ENCODE measurements at places on chromosomes 1 and 21.

GRCh38 chr1:223144914-223145313 lies 1.9 kb upstream of the TLR5 start:
- DNase-seq: no peak

DNA sequence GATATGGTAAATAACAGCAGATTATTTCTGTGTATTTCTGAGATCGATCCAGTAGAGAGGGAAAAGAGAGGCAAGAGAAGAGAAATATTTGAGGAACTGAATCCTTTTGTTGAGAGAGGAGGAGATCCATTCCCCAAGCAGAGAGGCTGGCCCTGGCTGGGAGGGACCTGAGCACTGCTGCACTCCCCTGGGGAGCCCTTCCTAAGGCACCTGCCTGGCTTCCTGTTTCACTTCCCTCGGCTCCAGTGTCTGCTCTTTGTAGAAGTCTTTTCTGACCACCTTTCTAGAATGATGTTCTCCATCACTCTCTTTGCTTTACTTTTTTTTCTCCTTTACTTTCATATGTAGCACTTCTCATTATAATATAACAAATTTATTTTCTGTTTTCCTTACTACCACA lies 42.3 kb upstream of the SLC6A9 start:
- DNase-seq: no peak

GRCh38 chr1:55337801-55338447 lies 122.8 kb upstream of the USP24 start:
- DNase-seq: no peak

DNA sequence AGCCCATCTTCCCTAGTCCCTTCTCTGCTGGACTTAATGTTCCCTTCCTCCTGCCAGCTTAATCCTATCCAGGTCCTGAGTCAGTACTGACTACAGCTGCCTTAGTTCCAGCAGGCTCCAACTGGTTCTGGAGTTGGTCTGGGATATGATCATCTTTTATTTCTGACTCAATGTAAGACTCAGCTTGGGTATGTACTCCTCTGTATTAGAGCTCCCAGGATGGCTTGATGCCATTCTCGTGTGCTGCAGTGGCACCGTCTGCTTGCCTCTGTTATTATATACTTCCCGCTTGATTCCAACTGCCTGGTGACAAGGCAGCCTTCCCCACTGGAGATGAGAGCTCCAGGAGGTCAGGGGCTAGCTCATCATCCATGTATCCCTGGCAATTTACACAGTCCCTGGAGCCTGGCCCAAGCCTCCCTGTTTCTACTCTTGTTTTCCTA lies 164.4 kb upstream of the DPT start:
- peak; percentile 50 for DNase-seq

GRCh38 chr1:110184446-110184845 lies 25.7 kb upstream of the KCNC4 start:
- DNase-seq: no peak

GRCh38 chr1:234208791-234209190 lies 164.5 kb upstream of the COA6 start:
- DNase-seq: no peak

- DNase-seq: no peak
These were observed 118.9 kb downstream of the GDAP2 start for GRCh38 chr1:117810553-117810952.

GRCh38 chr1:157963713-157964112 lies 29.7 kb upstream of the KIRREL1 start:
- peak; percentile 76 for DNase-seq

- no peak for DNase-seq
These were observed 122.1 kb downstream of the EDEM3 start for GRCh38 chr1:184632415-184633175.

GRCh38 chr1:171716616-171717015 lies 25.2 kb downstream of the VAMP4 start:
- DNase-seq: no peak

GRCh38 chr1:50610563-50610962 lies 187.3 kb upstream of the DMRTA2 start:
- no peak for DNase-seq

DNA sequence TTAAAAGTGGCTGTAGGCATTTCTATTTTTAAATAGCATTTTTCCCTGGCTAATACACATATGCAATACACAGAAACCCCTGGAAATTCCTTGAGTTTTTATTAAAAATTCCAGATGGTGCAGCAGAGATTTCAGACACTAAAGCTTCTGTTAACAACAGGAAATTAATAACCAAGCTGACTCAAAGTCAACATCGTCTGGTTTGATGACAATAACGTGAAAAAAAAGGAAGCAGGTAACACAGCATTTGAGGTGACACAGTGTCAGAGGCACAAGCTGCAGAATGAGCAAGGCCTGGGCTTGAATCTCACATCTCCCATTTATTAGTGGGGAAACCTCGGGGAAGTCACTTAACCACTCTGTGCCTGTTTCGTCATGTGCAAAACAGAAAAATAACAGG lies 64.6 kb upstream of the GJB5 start:
- no peak for DNase-seq
